ENCODE measurements at places on chromosomes 4 and X. TPM values are rescaled to one million over a fixed set of nuclear protein-coding genes. Genes with fewer than 3 reads are reported as not detected.
A peak's percentile ranks its signal among the peaks of the same experiment; 100 is the strongest.

KLHL5 gene
- total RNA-seq, result 47.3 TPM

HTN1 gene
- total RNA-seq, result not detected

OSTC gene
- total RNA-seq, result 54.9 TPM

DOK7 gene
- total RNA-seq, result not detected

FRMPD4 gene
- total RNA-seq, result under 0.01 TPM

SORBS2 gene
- 34.3 TPM for total RNA-seq

TDO2 gene
- total RNA-seq, result not detected

AMELX gene
- total RNA-seq, result not detected

PPARGC1A gene
- total RNA-seq, result 0.75 TPM

GRCh38 chr4:157023941-157024340, 52.0 kb upstream of the GLRB start:
- no peaks in the 10 kb centered on the region for H3K4me1 ChIP-seq
- no peak overlapping the region for H3K4me3 ChIP-seq
- no peaks in the 10 kb centered on the region for H3K27me3 ChIP-seq
- H3K27ac ChIP-seq, result no peak overlapping the region

- no peaks in the 10 kb centered on the region for H3K36me3 ChIP-seq
- H3K4me1 ChIP-seq, result no peaks in the 10 kb centered on the region
- H3K27me3 ChIP-seq, result no peaks in the 10 kb centered on the region
- no peak overlapping the region for H3K4me3 ChIP-seq
- no peak overlapping the region for H3K27ac ChIP-seq
These were observed 980.9 kb upstream of the DIAPH2 start for GRCh38 chrX:95703696-95704095.

GRCh38 chrX:119398587-119398973, 556 bp upstream of the SLC25A43 start:
- H3K27ac ChIP-seq, result peak overlapping the region; percentile 89
- peaks cover 10% of the 10 kb centered on the region for H3K4me1 ChIP-seq
- H3K36me3 ChIP-seq, result no peaks in the 10 kb centered on the region
- DNase-seq, result no peak
- H3K27me3 ChIP-seq, result no peaks in the 10 kb centered on the region

- peaks cover 57% of the 10 kb centered on the region for H3K4me1 ChIP-seq
- H3K36me3 ChIP-seq, result no peaks in the 10 kb centered on the region
- H3K27ac ChIP-seq, result no peak overlapping the region
- no peaks in the 10 kb centered on the region for H3K27me3 ChIP-seq
- no peak for DNase-seq
- H3K4me3 ChIP-seq, result no peak overlapping the region
These were observed 152.5 kb upstream of the SPRY1 start for GRCh38 chr4:123244137-123244536.

DNA sequence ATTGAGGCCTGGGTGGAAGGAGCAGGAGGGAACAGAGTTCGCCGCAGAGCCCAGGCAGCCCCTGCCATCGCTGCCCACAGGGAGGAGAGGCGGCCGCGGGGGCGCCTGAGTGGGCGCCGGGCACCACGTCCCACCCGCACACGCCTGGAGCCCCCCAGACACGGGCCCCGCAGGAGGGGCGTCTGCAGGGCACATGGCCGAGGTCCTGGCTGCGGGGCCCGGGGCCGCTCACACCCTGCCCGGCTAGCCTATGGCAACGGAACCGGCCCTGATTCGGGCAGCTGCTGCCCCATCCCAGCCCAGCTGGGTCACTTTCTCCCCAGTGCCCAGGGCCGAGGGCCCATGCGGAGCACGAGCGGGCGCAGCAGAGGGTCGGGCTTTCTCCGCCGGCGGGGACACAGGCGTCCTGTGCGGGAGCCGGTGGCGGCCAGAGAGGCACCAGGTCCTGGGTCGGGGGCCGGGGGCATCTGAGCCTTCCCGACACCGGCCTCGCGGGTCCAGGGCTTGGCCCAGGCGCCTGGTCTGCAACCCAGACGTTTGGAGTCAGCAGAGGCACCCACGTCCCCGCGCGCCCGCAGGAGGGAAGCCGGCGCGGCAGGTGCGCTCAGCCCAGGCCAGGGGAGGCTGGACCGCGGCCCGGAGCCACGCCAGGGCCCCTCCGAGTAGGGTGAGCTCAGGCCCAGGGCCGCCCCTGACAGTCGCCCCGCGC, 91.2 kb downstream of the FAM53A start:
- no peak overlapping the region for H3K27ac ChIP-seq
- DNase-seq, result no peak
- H3K36me3 ChIP-seq, result no peaks in the 10 kb centered on the region
- H3K4me1 ChIP-seq, result no peaks in the 10 kb centered on the region
- H3K27me3 ChIP-seq, result no peaks in the 10 kb centered on the region

DNA sequence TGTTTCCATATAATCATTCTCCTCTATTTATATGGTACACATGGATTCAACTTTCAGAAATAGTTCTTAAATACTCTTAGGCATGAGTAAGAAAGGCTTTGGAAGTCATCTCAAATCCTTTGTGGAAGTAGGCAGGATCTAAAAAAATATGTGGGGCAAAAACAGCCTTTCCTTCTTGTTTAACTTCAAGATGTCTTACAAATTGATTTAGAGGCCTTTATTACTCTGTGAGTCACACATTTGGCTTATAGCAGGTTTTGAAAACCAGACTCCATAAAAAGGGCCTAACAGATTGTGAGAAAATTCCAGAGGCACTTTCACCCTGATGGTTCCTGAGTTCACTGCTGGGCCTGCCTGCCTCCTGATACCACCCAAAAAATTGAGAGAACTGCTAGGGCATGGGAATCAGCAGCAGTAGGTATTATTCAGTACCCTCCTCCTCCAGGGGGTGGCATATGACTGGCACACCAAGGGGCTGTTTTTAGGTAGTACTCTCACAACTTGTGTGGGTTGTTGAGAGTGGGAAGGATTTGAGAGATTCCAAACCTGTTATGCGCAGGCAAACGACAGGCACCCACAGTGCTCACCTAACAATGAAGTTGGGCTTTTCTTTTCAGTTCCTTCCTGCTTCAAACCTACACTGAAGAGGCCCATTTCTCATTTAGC, 162.7 kb upstream of the MBNL3 start:
- no peak overlapping the region for H3K27ac ChIP-seq
- DNase-seq, result no peak
- H3K4me1 ChIP-seq, result peaks cover 5% of the 10 kb centered on the region
- no peaks in the 10 kb centered on the region for H3K36me3 ChIP-seq
- H3K4me3 ChIP-seq, result no peak overlapping the region
- H3K27me3 ChIP-seq, result no peaks in the 10 kb centered on the region

DNA sequence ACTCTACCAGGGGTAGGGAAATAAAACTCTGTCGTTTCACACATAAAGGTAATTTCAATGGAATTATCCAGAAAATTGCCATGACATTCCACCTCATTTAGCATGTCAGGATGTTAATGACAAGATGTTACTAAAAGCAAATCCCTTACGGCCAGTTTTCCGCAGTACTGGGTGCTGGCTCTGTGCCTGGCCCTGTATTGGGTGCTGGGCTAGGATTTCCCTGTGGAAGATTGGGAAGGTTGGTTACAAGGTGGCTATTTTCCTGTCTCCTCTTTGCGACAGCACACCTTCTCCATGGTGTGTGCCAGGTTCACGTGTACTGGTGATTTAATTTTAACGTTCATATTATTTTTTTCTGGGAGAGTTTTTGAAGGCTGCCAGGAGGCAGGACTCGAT, 13.1 kb downstream of the KLKB1 start:
- no peak overlapping the region for H3K27ac ChIP-seq
- no peaks in the 10 kb centered on the region for H3K27me3 ChIP-seq
- no peak overlapping the region for H3K4me3 ChIP-seq

DNA sequence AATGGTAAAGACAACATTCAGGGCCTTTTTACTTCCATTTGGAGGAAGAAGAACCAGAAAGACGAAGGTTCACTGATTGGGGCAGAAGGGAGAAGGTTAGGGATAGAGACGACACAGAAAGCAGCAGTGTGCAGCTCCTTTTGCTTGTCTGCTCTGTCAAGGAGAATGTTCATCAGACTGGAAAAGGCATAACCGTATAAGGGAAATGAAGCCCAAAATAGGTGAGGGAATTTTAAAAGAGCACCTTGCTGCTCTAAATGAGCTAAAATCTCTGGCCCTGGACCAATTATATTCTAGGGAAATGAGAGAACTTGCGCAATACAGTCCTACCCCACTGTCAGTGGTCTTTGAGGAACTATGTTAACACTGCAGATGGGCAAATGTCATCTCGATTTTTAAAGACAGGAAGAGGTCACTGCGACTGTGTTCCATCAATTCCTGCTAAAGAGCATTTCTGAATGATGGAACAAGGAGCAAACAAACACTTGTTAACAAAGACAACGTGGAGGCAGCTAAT, 909.8 kb upstream of the FTHL17 start:
- no peaks in the 10 kb centered on the region for H3K36me3 ChIP-seq
- H3K27me3 ChIP-seq, result no peaks in the 10 kb centered on the region
- H3K4me3 ChIP-seq, result no peak overlapping the region
- DNase-seq, result no peak
- H3K27ac ChIP-seq, result no peak overlapping the region

- no peaks in the 10 kb centered on the region for H3K4me1 ChIP-seq
- no peak for DNase-seq
- H3K27ac ChIP-seq, result no peak overlapping the region
- H3K4me3 ChIP-seq, result no peak overlapping the region
These were observed 27.2 kb downstream of the OCIAD1 start for GRCh38 chr4:48858130-48858529.

GRCh38 chr4:2843941-2844584, 419 bp downstream of the ADD1 start:
- peak overlapping the region; percentile 77 for H3K4me3 ChIP-seq
- no peaks in the 10 kb centered on the region for H3K27me3 ChIP-seq
- DNase-seq, result no peak
- peaks cover 10% of the 10 kb centered on the region for H3K4me1 ChIP-seq

DNA sequence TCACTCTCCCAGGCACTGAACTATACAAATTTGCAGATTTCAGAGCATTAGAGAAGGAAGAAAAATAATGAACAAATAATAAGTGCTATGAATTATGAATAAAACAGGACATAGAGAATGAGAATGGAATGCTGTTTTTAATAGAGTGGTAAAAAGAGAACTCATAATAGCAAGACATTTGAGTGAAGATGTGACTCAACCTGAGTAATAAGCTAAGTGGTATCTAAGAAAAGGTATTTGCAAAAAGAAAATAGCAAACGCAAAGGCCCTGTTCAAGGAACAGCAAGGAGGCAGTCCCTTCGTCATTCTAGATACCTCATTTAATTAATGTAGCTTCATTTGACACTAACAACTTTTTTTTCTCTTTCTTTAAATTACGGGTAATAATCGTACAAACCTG, 1910.0 kb upstream of the TENM3 start:
- H3K4me3 ChIP-seq, result no peak overlapping the region
- DNase-seq, result no peak
- no peaks in the 10 kb centered on the region for H3K27me3 ChIP-seq
- no peaks in the 10 kb centered on the region for H3K4me1 ChIP-seq

DNA sequence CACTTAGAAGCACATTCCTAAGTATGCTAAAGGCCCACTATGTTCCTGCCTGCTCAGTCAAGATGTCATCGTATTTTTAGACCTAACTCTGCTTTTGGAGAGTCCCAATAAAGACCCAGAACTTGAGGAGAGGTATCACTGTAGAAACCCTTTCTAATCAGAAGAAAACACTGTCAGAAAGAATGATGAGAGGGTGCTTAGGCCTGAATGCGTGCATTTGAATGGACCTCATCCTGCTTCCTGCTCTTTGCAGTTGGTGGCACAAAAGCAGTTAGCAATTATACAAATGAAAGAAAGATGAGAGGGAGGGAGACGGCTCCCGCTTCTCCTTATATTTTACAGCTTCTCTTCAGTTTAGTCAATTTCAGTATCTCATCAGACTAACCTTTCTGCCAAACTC, 987.2 kb downstream of the CCSER1 start:
- H3K27ac ChIP-seq, result no peak overlapping the region
- H3K27me3 ChIP-seq, result no peaks in the 10 kb centered on the region
- no peak overlapping the region for H3K4me3 ChIP-seq
- DNase-seq, result no peak
- no peaks in the 10 kb centered on the region for H3K36me3 ChIP-seq

DNA sequence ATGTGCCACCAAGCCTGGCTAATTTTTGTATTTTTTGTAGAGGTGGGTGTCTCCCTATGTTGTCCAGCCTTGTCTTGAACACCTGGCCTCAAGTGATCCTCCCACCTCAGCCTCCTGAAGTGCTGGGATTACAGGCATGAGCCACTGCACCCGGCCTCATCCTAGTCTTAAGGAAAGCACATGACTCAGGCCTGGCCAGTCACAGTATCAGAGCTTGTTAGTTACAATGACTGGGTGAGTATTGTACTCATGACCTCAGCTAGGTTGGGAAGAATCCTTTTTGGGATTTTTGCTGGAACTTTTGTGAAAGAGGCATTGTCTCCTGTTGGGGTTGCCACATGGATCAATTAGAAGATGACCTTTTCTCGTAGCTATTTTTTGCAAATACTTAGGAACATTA, 292.8 kb downstream of the RAPGEF2 start:
- no peak for DNase-seq
- H3K4me3 ChIP-seq, result no peak overlapping the region
- no peaks in the 10 kb centered on the region for H3K36me3 ChIP-seq
- H3K4me1 ChIP-seq, result no peaks in the 10 kb centered on the region
- H3K27me3 ChIP-seq, result no peaks in the 10 kb centered on the region
